ENCODE measurements at places on chromosomes 13 and 19.

GRCh38 chr19:9782338-9782737, 13.8 kb upstream of the ZNF846 start:
- DNase-seq = no peak

DNA sequence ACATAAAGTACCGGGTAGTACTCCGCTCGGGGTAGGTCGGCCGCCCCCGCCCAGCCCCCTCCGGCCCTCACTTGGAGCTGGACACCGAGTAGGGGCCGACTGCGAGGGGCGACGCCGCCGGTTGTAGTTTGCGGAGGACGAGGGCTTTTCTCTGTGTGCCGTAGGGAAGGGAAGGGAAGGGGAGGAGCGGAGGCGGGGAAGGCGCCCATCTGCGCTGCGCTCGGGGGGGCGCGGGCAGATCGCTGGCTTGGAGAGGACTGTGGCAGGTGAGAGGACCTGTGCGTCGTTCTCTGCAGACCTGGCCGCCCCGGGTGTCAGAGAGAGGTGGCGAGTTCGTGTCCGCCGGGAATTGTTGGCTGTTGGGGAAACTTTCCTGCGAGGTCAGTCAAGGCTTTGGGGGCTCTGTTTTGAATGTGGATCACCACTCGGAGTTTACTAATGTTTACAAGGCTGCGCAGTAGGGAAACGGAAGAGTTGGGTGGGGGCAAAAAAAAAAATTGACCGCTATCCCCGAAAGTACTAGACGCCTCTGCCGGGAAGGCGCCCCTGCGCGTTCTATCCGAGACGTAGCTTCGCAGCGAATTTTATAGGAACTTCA, 1.4 kb downstream of the ING1 start:
- DNase-seq = peak; percentile 35

DNA sequence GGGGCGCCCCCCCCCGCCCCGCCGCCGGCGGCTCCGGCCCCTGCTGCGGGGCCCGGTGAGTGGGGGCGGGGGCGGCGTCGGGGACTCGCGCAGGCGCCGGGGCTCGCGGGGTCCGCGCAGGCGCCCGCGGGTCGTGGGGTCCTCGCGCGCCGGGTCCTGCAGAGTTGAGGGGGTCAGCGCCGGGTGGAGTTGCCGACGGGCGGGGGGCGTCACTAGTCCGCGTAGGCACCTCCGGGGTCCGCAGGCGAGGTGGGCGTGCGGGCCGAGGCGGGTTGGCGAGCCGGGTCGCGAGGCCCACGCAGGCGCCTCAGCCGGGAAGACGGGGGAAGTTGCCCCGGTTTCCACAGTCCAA, 365 bp downstream of the PPP6R1 start:
- peak; percentile 27 for DNase-seq

- no peak for DNase-seq
Observed at GRCh38 chr19:57818378-57818777, 3.7 kb upstream of the ZNF552 start.

DNA sequence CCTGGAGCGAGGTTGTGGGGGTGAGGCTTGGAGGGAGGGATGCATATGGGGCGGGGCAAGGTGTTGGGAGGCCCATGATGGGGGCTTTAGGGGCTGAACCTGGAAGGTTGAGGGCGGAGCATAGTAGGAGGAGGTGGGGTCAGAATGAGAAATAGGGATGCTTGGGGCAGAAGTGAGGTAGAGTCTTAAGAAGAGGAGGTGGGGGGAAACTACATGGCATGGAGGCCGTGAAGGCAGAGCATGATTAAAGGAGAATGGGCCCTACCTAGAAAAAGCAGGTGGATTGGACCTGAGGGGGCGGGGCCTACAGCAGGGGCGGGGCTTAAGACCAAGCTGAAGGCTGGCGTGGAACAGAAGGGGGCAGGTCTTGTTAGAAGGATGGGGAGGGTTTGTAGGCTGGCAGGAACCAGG, 799 bp downstream of the NR1H2 start:
- peak; percentile 53 for DNase-seq

DNA sequence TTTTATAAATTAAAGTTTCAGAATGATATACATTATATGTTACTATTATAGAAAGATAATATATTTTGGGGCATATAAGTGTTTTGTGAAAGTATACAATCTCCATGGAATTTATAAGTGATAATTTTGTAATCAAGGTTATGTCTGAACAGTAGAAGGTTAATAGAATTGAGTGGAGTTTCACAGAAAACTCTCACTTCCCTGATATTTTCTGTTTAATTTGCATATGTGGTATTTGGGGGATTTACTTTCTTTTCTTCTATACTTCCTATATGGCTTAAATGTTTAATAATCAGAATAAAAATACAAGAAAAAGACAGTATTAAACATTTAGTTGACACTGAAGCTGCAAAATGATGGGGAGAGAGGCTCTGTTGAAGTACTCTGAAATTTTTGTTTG, 848.5 kb downstream of the DACH1 start:
- DNase-seq = no peak

DNA sequence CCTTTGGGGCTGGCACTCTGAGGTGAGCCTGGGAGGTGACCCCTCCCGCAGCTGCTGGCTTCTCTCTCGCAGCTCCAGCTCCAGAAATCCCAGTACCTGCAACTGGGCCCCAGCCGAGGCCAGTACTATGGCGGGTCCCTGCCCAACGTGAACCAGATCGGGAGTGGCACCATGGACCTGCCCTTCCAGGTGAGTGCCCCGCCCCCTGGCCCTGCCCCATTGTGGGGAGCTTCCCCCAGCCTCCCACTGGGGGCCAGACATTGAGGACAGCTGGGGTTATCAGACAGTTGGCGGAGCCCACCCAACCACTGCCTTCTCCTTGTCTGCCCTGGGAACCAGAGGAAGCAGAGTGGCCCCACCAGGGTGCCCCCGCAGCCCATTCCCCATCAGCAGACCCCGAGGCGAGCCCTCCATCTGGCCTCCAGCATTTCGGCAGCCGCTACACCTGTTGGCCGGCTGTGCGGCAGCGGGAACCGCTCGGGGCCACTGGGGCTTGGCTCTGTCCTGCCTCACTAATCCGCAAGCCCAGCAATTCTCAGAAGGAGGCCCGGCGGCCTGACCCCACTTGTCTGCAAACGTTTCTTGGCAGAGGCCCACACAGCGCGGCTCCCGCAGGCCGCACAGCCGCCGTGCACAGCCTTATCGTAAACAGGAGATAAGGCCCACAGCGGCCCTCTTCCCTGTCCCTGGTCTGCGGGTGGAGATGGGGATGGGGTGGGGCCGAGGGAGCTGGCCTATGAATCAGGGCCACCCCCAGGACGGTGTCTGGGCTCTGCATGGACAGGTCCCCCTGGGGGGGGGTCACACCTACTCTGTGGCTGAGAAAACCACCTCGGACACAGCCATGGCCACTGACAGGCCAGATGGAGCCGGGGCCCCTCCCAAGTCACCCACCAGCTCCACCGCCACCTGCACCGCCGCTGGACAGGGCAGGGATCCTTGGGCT, 48.0 kb downstream of the COMP start:
- DNase-seq = no peak

- DNase-seq = no peak
Observed at GRCh38 chr13:48655291-48655690, 1.6 kb downstream of the CYSLTR2 start.

DNA sequence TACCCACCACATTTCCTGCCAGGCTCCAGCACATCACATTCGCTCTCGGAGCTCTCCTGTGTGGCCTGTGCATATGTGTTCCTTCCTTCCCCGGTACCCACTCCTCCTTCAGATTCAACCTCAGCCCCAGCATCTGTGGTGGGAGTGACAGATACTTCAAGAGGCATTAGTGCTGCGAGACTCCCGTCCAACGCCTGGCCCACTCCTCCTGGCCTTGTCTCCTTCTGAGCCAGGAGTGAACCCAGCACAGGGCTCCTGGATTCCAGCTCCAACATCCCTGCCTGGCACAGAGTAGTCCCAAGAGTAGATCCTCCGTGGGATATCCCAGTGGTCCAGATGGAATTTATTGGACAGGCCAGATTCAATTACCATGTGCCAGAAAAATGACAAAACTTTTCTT, 55.9 kb downstream of the SACS start:
- DNase-seq = no peak

- no peak for DNase-seq
Observed at GRCh38 chr13:109159650-109160309, 530.4 kb downstream of the MYO16 start.

- no peak for DNase-seq
Observed at GRCh38 chr19:35279985-35280821, 2.1 kb upstream of the HAMP start.

- DNase-seq = no peak
Observed at GRCh38 chr13:111854403-111854802, 212.5 kb upstream of the SOX1 start.

DNA sequence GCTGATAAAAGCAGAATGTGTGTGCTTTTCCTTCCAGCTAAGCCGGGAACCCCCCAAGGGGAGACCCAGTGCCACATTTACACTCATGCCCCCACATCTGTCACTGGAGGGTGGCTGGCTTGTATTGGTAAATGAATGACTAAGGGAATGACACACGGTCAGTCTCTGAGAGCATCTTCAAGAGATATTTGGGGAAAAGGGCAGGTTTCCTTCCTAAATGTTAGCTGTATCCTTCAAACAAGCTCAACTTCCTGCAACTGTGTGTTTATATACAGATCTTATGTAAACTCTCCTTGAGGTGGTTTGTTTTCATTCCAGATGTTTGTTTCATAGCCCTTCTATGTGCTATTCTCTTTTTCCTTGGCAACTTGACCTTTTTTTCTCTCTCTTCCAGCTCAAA, 192.6 kb downstream of the COL4A1 start:
- DNase-seq = no peak

DNA sequence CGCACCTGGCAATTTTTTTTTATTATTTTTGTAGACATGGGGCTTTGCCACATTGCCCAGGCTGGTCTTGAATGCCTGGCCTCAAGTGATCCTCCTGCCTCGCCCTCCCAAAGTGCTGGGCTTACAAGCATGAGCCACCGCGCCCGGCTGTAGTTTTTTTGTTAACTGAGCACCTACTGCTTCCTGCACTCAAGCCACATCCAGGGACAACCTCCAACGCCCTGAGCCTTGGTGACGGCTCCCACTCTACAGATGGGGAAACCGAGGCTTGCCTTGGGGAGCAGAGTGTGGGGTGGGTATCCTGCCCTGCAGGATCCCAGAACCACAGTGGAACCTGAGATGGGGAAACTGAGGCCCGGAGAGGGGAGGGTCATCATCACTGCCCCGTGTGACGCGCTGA, 3.0 kb downstream of the ELANE start:
- no peak for DNase-seq

DNA sequence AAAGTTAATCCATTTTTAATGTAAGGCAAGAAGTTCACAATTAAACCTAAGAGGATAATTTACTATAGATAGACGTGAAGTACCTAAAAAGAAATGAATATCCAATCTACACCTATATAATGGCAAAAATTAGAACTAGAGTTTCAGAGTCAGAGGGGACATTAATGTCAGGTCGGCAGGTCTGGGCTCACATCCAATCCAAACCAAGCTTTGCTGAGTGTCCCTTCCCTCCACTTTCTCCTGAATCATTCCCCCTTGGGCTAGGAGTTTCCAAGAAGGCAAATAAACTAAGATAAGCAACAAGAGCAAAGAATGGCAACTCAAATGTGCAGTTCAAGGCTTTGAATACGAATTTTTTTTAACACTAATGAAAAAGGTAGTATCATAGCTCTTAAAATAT, 2.9 kb downstream of the FLT3 start:
- DNase-seq = no peak

- no peak for DNase-seq
Observed at GRCh38 chr19:47719047-47719859, 6.0 kb downstream of the EHD2 start.

GRCh38 chr19:31832176-31832548, 482.9 kb upstream of the TSHZ3 start:
- DNase-seq = no peak

GRCh38 chr13:30313311-30313710, 6.0 kb upstream of the KATNAL1 start:
- DNase-seq = no peak

DNA sequence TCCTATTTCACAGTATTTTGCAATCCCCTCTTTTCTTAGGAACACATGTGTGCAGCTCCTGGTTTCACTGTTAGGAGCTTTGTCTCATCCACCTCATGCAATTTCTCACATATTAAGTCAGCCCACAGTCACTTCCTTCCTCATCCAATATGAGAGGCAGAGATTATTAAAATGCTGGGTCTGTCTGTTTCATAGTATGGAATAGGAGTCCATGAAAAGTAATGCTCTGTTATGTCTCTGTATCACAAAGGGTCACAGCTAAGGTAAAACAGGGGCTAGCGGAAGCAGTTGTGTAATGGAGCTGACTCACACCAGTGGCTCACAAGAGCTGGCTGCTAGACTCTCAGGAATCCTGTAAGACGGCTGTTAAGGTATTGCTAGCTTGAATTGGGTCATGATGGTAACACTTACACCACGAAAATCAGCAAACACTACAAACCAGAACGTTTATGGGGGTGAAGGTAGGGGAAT, 216.5 kb downstream of the EFNB2 start:
- DNase-seq = no peak

DNA sequence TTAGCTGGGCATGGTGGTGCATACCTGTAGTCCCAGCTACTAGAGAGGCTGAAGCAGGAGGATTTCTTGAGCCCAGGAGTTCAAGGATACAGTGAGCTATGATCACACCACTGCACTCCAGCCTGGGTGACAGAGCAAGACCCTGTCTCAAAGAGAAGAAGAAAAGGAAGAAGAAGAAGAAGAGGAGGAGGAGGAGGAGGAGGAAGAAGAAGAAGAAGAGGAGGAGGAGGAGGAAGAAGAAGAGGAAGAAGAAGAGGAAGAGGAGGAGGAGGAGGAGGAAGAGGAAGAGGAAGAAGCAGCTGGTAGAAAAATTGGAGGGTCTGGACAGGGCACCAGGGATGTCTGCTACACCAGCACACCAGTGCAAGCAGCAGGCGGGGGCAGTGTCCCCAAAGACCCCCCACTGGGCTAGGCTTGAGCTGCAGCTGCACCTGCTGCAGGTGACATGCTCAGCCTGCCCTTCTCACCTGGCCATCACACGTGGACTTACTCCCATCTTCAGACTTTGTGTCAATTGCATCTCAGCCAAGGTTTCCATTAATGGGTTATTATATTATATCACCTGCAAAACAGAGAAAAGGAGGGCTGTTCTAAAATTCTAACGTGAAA, 180.9 kb upstream of the ZNF507 start:
- DNase-seq = no peak

GRCh38 chr19:44566984-44567383, 37.5 kb upstream of the CEACAM20 start:
- no peak for DNase-seq
